ENCODE measurements at places on chromosomes 5 and 9.

GRCh38 chr9:19720377-19720776 lies 68.5 kb downstream of the SLC24A2 start:
- no peak for DNase-seq

GRCh38 chr5:162025312-162025711 lies 42.3 kb upstream of the GABRG2 start:
- DNase-seq = no peak

- no peak for DNase-seq
Observed at GRCh38 chr5:58450018-58450417, 9.9 kb downstream of the PLK2 start.

GRCh38 chr5:131169810-131170539 lies 769 bp upstream of the LYRM7 start:
- DNase-seq = no peak

- peak; percentile 15 for DNase-seq
Observed at GRCh38 chr9:34630402-34631154, 1.7 kb upstream of the ARID3C start.

DNA sequence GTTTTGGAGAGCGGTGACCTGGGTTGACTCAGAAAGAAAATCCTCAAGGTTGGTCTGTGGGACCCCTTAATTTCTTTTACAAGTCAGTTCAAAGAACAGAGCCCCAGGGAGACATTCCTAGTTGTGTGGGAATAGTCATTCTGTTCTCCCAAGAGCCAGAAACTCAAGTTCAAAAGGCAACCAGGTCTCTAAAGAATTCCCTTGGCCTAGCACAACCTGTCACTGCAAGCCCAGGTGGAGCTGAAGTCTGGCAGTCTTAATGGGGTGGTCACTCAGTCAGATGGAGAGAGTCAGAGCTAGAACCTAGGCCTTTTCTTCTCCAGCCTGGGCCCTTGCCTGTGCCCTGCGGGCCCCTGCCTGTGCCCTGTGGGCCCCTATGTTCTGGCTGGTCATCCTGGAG lies 37.5 kb upstream of the CDKN2AIPNL start:
- no peak for DNase-seq

DNA sequence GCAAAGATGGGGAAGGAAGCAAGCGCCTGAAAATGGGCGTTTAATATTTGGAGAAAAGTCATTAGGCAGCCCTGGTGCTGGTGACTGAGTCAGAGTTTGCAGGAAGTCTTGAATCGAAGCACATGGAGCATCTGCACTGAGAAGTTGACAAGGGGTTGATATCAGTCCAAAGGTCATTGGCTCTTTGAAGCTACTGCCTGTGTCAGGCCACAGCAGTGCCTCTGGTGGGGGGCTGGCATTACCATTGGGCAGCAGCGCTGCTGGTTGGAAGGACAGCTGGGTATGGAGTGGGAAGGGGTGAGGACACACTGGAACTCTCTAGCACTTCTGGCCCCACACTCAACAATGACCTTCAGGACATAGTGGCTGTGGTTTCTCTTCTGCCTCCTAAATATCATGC lies 150.4 kb upstream of the ERCC6L2 start:
- no peak for DNase-seq

DNA sequence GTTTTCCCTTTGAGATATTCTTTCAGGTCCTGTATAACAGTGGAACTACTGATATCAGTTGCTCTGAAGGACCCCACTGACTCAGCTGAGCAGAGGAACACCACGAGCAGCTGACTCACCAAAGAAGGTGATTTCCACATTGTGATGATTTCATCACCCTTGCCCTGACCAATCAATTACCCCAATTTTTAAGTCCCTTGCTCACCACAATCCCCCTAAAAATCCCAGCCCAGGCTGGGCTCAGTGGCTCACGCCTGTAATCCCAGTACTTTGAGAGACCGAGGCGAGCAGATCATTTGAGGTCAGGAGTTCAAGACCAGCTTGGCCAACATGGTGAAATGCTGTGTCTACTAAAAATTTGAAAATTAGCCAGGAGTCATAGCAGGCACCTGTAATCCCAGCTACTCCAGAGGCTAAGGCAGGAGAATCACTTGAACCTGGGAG lies 125.3 kb upstream of the ABCA1 start:
- no peak for DNase-seq

GRCh38 chr9:120791161-120791560 lies 2.1 kb downstream of the FBXW2 start:
- no peak for DNase-seq

- no peak for DNase-seq
Observed at GRCh38 chr5:9564752-9565151, 18.9 kb upstream of the SEMA5A start.

- no peak for DNase-seq
Observed at GRCh38 chr5:86008293-86008692, 609.4 kb upstream of the COX7C start.

GRCh38 chr5:100757618-100758017 lies 145.5 kb downstream of the ST8SIA4 start:
- DNase-seq = no peak

DNA sequence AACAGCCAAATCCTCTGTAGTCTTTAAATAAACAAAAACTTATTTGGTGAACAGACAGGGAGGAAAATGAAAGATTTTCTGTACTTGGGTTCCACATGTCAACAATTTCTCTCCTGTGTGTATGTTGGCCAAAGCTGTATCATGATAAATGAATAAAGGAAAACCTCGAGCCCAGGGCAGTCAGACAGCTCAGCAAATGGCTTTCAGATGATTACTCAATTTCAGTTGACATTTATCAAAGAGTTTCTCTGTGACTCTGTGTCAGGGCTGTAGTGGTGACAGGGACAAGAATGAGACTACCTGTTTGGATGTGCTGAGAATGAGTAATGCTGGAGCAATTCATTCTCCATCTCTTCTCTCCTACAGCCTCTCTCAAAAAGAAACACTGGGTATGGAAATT lies 45.7 kb upstream of the PTGS1 start:
- no peak for DNase-seq

- no peak for DNase-seq
Observed at GRCh38 chr5:163306421-163306820, 131.0 kb upstream of the CCNG1 start.

- DNase-seq = no peak
Observed at GRCh38 chr9:136552117-136552703, 6.4 kb upstream of the NOTCH1 start.

DNA sequence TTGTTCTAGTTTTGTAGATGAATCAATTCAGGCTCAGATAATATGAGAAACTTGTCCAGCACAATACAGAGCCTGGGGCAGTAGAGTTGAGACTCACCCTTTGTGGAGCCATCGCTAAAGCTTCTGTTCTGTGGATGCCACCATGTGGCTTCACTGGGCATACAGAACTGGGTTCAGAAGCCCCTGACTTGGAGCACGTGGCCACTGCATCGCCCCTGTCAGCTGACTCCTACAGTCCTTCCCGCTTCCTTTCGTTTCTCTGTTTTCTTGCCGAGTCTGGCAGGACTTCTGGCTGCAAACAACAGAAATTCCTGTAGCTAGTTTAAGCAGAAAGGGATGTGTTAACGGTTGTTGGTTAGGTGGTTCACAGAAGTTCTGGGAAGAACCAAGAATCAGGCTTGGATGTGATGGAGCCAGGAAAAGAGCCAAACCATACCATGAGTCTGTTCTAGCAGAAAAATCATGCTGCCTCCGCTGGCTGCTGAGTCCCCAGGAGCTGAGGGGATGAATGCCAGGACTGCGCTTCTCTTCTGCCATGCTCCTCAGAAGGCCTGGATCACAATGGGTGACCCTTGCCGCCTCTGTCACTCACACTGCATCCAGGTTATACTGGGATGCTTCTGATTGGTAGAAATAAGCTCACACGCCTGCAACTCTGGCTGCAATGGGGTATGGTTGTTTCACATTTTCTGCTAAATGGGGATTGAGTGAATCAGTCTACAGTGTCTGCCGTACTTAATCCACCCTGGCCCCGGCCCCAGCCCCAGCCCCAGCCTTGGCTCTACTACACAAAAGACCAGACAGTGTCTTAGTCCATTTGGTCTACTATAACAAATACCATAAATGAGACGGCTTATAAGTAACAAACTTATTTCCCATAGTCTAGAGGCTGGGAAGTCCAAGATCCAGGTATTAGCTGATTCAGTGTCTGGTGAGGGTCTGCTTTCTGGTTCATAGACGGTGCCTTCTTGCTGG lies 262.5 kb downstream of the GOLPH3 start:
- no peak for DNase-seq

- DNase-seq = no peak
Observed at GRCh38 chr5:81740758-81741157, 10.1 kb downstream of the SSBP2 start.

DNA sequence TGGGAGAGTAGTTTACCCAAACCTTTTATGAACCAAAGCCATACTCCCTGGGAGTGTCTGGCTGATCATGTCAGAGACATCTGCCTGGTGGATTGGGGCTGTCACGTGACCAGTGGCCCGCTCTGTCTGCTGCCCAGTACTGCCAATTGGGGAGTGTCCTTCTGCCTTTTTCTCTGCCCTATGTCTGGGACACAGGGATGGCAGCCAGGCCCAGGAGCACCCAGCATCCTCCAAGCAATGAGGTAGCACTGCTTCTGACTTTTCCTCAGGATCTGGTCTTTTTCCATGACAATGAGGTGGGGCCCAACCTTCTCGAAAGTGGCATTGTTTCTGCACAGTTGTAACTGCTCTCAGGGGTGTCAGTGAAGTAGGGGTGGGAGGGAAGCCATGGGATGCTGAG lies 21.8 kb downstream of the DAPK1 start:
- DNase-seq = no peak

GRCh38 chr5:132050136-132050535 lies 10.3 kb upstream of the IL3 start:
- no peak for DNase-seq

- DNase-seq = peak; percentile 88
Observed at GRCh38 chr5:72818866-72819534, 2.5 kb downstream of the TNPO1 start.

DNA sequence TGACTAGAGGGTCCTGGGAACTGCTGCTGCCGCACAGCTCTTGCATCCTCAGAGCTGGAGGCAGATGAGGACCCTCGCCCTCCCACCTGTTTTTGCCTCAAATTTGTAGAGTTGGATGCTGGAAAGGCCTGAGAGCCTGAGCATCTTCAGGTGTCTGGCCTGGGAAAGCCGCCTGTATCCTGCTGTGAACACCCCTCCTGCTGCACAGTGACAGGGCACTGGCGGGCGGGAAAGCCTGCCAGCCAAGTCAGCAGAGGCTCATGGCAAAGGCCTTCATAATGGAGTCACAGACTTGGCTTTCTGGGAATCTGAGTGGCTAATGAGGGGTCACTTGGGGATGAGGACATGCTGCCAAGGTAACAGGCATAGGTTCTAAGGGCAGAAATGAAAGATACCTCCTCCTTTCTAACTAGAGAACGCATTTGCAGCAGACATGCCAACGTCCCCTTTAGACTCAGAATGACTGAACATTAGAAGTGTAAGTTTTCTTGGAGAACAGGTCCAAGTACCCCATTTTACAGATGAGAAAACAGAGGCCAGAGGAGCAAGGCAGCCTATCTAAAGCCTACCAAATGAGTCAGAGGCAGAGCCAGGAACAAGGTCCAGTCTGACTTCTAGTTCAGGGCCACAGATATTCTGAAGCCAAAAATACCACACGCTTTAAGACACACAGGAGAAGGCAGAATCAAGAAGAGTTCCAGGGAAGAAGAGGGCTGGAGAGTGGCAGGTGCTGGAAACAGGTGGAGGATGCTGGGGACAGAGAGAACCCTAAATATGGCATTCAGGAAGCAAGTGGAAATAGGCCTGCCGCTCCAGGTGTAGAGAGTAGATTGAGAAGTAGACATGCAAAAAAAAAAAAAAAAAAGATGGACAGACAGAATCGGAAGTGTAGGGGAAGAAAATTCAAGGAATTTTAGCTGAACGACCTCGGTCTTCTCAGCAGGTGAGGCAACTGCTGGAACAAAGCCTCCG lies 44.1 kb downstream of the EPB41L4B start:
- DNase-seq = no peak

- no peak for DNase-seq
Observed at GRCh38 chr5:126449751-126450271, 26.6 kb downstream of the GRAMD2B start.

DNA sequence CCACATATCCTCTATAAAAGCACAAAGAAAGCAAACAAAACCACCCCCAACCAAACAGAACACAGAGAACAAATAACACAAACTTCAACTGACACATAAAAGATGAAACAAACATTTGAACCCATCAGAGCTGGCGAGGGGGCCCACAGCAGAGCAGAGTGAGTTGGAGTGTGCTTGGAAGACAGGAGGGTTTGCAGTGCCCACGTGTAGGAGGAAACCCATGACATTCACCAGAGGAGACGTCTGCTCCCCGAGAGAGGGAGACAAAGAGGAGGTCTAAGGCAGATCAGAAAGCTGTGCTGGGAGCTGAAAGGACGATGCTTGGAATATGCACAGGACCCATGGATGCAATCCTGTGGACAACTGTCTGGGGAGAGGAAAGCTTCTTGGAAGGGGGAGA lies 27.0 kb downstream of the MRPL36 start:
- DNase-seq = no peak

GRCh38 chr5:56183506-56183905 lies 49.6 kb downstream of the ANKRD55 start:
- no peak for DNase-seq

DNA sequence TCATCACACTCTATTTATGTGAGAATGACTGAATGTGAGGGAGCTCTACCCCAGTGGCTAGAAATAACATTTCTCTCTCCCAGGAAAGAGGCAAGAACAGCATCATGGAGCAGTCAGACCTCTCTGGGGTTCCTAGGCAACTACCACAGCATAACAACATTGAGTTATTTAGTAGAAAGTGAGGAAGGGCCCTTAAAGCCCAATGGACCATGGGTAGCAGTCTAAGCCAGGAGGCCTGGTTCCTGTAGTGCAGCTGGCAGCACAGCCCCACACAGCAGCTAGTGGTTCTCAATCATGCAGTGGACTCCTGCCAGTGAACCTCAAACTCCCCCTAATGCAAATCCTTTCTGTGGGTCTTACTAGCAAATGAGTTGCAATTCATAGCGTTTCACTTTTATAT lies 55.3 kb downstream of the SPEF2 start:
- no peak for DNase-seq

GRCh38 chr9:89376741-89377351 lies 58.5 kb downstream of the SECISBP2 start:
- no peak for DNase-seq

DNA sequence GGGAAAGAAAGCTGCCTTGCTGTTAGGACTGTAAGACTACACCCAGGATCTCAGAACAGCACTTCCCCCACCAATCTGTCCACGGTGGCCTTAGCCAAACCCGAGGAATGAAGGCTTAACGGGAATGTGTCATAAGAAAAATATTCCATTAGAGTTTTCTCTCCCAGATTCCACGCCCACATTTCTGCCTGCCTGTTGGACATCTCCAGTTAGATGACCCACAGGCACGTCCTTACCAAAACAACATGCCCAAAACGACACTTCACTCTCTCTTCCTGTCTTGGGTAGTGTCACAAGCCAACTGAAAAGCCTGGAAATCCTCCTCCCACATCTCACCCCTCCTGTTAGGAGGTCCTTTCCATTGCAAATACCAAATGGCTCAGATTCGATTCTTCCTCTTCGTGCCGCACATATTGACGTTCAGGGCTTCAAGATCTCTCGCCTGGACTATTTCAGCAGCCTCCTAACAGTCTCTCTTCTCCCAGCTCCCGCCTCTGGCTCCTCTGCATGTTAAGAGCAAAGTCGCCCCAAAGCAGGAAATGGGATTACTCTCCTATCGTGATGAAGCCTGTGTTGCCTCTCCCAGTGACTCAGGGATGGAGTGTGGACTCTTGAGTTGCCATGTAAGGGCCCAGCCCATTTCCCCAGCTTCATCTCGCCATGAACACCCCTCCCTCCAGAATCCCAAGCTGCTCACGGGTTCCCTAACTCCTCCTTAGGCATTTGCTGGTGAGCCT lies 159.3 kb downstream of the NR3C1 start:
- DNase-seq = no peak

- no peak for DNase-seq
Observed at GRCh38 chr5:43316421-43316820, 3.2 kb upstream of the HMGCS1 start.

- DNase-seq = no peak
Observed at GRCh38 chr5:16554110-16554509, 62.7 kb downstream of the RETREG1 start.
